Hematopoietic multipotent progenitor cell treated with erythropoietin and hydrocortisone succinate and interleukin-3 and kit ligand, for 8 days (in vitro differentiated cells): ENCODE measurements at places on chromosomes 6 and 20.

DNA sequence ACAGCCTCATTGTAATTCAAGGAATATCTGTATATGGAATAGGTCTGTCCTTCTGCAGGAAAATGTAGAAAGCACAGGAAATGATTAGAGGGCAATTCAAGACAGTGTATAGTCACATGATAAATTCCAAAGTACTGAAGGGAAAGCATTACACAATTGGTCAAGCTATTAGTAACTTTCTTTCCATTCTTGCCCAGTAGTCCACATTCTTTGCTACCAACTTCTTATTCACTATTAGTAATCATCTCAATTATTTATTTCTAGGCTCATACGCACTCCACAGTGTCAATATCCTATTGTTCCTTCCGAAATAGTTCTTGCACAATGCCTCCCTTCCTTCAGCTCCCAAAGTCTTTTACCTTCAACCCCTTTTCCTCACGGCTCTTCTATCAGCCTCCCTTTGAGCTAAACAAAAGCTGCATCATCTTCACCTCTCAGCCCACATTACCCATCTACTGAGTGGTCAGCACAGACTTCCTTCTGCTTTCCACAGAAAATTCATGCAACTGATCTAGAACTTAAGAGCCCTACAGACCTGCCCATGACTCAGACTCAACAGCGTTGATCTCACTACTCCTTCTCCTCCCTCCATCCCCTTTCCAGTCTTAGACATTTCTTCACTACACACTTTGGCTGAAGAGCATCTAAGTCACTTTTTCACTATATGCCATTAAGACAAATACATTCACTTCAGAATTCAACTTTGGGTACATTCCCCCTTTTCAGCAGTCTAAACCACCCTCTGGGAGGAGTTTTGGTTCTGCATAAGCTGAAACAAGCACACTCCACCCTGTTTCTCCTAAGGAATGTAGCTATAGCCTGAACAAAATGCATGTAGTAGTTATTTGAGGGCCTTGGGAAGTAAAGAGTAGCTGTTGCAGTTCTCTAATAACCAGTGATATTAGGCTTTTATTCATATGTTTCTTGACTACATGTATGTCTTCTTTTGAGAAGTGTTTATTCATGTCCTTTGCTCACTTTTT lies 157.9 kb downstream of the KIF16B start:
- DNase-seq, result no peak

DNA sequence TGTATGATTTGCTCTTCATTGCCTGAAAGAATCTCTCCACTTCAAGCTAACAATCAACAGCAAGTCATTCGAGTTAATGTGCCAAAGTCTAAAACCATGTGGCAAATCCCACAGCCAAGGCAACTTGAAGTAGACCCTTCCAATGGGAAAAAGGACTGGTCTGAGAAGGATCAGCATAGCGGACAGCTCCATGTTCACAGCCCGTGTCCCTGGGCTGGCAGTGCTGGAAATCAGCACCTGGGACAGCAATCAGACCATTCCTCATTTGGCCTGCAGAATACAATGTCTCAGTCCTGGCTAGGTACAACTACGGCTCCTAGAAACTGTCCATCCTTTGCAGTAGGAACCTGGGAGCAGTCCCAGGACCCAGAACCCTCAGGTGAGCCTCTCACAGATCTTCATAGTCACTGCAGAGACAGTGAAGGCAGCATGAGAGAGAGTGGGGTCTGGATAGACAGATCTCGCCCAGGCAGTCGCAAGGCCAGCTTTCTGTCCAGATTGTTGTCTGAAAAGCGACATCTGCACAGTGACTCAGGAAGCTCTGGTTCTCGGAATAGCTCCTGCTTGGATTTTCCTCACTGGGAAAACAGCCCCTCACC lies 1.1 kb downstream of the GJA10 start:
- DNase-seq, result peak; percentile 19

GRCh38 chr6:73514746-73515110 lies 6.1 kb downstream of the EEF1A1 start:
- DNase-seq, result peak; percentile 59

DNA sequence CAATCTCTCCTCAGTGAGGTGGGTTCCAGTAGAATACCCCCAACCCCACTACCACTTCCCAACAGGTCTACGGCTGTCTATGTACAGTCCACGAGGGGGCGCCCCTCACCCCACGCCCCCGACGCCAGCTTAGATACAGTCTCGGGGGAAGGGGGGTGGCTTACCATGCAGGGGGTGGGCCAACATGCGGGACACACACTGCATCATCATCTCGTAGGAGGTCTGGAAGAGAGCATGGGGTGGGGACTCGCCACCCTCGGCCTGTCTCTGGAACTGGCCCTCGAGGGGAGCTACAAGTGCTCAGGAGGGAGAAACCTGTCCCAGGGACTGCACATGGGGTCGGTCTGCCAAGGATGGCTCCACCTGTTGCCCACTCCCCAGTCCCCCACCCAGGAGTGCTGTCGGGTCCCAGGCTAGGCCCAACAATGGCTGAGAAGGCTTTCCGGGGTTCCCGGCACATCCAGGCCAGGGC lies 8.5 kb downstream of the MTCH1 start:
- DNase-seq, result no peak

DNA sequence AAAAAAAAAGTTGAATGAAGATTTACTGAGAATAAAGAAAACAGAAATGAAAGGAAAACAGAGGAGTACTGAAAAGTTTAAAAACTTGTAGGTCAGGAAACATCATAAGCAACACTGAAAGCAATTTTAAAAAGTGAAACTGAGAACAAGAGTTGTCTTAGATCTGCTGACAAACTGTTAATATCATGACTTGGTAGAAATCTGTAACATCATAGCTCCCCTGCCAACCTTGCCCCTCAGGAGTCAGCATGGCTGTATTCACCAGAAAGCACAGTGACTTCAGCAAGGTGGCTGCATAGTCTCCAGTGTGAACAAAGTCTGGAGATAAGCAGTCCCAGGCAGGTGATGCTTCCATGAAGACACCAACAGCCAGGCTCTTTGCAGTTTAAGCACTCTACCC lies 5.3 kb downstream of the NAA20 start:
- DNase-seq, result no peak

DNA sequence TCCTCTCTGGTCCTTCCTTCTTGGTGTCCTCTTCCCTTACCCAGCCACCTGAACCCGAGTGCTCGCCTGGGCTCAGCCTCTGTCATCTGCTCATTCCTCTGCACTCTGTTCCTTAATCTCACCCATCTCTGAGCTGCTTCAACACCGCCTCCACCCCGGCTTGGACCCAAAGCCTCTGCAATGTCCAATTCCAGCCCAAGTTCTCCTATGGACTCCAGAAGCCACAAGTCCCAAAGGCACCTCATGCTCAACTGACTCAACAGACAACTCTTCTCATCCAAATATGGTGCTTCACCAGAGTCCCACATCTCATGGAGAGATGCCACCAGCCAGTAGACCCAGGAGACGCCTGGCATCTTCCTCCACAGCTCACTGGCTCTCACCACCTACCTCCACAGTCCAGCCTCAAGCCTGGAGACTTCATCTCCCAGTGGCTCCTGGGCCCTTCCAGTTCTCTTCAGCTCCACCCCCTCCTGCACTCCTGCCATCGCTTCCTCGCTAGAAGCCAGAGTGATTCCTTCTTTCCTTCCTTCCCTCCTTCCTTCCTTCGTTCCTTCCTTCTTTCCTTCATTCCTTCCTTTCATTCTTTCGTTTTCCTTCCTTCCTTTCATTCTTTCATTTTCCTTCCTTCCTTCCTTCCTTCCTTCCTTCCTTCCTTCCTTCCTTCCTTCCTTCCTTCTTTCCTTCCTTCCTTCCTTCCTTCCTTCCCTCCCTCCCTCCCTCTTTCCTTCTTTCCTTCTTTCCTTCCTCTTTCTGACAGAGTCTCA lies 40.9 kb upstream of the NNAT start:
- DNase-seq, result no peak

DNA sequence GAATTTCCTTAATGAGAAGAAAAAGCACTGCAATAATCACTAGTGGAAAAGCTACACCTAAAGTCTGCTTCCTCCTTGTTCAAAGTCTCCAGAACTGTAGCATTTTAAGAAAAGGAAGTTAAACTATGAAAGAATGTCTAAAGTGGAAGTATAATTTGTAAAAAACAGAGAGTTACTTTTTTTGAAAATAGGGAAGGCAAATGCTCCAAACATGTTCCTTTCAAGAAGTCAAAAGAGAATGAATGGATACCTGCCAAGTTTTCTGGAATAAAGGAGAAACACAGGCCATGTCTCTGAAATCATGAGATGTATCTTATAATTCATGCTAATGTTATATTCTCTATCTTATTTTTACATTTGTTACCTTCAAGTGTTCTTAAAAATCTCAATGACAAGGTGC lies 60.7 kb upstream of the ADGRG6 start:
- DNase-seq, result no peak

DNA sequence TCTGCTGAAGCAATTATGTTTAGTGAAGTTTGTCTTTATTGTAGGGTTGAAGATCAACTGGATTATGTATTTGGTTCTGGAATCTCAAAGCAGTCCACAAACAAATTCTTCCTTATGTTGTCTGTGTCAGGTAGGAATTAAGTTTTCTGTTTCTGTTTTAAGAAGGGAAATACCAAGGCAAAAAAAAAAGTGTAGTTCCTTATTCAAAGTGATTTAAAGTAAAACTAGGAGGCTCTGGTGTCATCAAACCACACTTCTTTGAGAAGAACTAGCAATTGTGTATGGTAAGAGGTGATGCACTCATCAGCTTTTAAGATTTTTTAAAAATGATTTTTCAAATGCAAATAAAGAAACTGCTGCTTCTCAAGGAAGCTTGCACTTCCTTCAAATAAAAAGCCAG lies 1.9 kb downstream of the FAM135A start:
- DNase-seq, result no peak
